Stimulated activated CD4-positive, alpha-beta T cell treated with anti-CD3 and anti-CD28 coated beads, Interleukin-12 subunit alpha, Interleukin-12 subunit beta, amount 100 ng/mL, for 24 hours (primary cell): ENCODE measurements at places on chromosomes 12 and 14.

- no peak for DNase-seq
Measured at GRCh38 chr12:118237052-118237665, 101.2 kb downstream of the PEBP1 start.

- DNase-seq, result no peak
Measured at GRCh38 chr12:24608108-24608507, 340.8 kb downstream of the BCAT1 start.

GRCh38 chr14:76268047-76268431 lies 107.9 kb upstream of the ESRRB start:
- no peak for DNase-seq

- DNase-seq, result no peak
Measured at GRCh38 chr14:50677527-50678063, 9.5 kb upstream of the SAV1 start.

DNA sequence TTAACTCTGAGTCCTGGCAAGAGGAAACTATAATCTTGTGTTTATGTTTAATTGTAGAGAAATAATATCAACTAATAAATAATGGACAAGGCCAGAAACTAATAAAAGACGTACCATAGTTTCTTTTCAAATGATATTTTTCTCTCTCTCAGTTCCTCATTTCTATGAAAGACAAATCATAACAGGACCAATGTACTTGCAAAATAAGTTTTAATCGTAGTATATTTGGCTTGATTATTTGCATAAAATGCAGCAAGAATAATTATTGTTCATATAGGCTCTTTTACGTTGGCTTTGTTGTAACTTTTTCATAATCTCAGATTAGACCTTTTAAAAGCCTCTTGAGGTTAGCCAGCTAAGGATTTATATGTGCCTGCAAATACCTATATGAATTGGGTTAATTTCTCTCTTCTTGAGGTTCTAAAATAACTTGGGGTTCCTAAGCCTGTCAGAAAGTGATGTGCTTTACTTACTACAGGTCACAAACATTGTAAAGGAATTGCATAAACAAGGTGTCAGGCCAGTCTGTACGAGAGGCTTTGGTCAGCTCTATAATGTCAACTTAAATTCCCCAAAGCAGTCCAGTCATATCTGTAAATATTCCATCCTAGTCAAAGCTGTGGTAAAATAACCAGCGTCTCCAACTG lies 152.8 kb upstream of the PTPRQ start:
- DNase-seq, result no peak

DNA sequence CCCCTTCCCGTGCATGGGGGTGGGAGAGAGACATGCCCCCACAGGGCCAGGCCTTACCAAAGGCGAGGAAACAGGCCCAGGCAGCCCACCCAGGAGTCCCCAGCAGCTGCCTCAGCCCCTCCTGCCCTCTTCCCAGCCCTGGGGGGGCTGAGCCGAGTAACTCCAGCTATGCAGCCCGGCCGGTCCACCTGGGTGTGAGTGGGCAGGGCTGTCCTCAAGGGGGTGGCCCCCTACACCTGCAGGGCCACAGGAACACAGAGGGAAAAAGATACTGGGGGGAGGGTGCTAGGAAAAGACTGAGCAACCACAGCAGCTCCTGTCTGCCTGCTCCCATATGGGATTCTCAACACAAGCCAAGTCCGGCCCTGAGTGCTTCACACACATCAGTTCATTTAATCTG lies 7.6 kb downstream of the FIGNL2 start:
- no peak for DNase-seq

GRCh38 chr14:70754991-70755390 lies 54.3 kb downstream of the MAP3K9 start:
- no peak for DNase-seq

GRCh38 chr12:31728289-31728916 lies 418 bp downstream of the AMN1 start:
- no peak for DNase-seq

DNA sequence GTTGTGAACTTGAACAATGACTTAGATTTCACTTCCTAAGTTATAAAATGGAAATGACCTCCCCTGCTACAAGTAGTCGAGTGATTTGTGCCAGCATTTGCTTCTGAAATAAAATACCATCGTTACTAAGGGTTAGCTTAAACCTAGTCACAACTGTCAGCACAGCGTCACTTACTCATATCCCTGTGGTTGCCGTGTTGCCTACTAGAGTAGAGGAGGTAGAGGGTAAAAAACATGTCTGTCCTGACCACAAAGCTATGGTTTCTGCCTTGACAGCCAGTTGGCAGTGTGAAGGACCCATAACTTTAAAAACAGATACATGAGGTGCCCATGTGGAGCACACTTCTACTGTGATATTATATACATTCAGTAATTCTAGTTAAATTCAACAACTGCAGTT lies 234.2 kb upstream of the RGS6 start:
- DNase-seq, result no peak

DNA sequence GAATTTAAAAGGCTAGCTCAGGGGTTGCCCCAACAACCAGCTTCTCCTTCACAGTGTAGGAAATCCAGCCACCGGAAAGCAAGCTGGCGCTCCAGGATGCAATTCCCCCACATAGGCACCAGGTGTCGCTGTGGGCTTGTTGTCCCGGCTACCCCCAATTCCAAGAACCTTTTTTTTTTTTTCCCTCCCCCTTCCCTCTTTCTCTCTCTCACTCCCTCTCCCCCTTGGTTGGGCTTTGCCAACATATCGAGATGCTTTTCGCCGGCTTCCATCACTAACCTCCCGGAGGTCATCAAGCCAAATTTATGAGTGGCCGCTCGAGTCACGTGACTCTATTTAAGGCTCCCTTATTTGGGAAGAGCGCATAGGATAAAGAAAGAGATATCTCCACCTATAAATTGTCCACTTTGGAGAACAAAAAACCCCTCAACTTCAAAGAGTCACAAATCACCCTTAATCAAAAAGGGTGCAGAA lies at the start of gene HOXC5:
Gene HOXC5 (plus strand): TSS at position 424 of the 474 bp plus-strand sequence. CDS start 73 bp downstream, outside the sequence.
- peak; percentile 55 for DNase-seq

DNA sequence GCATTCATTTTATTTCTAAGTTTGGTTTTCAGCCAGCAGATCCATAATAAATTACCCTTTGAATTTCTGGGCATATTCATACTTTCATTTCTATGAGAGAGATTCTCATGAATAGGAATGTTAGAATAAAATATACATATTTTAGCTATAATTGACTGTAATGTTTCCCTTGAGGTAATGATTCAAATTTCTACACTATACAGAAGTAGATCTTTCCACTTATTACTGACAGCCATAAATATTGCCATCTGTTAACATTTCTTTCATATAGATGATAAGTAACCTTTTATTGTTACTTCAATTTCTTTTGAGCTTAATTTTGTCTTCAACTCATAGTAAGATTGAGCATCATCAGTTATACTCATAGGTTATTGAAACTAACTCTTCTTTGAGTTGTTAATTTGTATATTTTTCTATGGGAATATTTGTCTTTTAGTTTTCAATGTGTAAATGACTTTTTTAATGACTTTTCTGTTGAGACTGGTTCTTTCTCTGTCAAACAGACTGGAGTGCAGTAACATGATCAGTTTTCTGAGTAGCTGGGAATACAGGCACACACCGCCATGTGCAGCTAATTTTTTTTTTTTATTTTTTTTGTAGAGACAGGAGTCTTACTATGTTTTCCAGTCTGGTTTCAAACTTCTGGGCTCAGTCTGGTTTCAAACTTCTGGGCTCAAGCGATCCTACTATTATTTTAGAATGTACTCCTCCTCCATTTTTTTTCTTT lies 991.6 kb downstream of the SLC6A15 start:
- no peak for DNase-seq

GRCh38 chr12:62643486-62643885 lies 176.9 kb downstream of the MON2 start:
- DNase-seq, result no peak

DNA sequence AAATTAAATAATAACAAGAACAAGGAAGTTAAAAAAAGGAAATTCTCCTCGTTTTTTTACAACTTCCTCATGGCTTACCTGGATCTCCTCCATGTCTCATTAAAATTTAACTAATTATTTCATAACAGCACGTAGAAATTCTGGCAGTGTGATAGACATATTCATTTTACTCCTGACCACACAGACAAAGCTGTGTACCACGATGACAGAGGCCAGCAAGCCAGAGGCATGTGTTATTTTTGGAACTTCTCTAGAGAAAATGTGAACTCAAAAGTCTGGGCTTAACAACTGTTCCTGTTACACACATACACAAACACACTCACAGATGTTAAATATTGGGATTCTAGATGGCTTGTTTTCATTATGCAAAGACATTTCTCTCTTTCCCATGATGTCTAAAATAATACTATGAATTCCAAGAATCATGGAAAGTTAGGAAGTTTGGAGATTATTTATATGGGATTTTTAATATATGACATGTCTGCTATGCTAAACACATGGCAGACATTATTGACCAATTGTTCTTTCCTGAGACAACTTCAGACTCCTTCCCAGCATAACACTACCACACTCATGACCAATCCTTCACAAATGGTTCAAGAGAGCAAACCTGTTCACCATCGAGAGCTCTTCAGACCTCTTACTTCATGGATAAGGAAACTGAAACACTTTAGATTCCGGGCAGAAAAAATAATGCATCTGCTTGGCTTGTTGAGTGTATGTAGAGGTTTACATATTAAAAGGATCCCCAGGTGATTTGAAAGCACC lies 158.7 kb downstream of the DACT1 start:
- no peak for DNase-seq

DNA sequence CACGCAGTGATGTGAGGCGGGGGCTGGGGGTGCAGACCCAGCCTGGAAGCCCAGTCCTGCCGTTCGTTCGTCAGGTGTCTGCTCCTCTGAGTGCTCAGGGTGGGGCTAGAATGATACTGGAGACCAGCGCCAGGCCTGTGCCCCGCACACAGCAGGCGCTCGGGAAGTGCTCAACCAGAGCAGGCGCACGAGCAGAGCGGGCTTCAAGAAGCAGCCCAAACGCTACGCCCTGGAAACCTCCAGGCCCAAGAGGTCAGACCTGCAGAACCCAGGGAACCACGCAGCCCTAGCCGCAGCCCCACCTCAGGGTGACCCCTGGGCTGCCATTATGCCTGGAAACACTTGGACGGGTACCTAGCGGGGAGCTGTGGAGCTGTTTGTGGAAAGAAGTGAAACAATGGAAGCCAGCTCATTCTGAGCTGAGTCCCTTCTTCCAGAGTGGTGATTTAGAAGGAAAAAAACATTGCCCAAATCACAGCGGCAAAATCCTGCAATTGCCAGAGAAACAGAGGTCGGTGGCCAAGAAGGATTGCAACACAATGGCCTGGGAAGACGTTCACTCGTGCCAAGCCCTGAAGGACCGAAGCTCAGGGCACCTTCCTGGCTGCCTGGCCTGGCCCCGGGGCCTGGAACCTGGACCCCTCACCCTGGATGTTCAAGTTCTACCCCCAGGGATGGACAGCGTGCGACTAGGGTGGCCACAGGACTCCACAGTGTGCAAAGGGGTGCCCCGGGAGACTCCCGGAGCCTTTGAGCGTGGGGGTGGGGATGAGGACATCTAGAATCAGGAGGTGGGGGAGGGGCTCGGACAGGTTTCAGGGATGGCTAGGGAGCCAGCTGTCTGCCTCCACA lies 40.4 kb upstream of the DIO3 start:
- DNase-seq, result no peak

- DNase-seq, result no peak
Measured at GRCh38 chr14:99450266-99450665, 30.4 kb downstream of the SETD3 start.

GRCh38 chr14:45028107-45028626 lies 55.7 kb upstream of the PRPF39 start:
- no peak for DNase-seq
